ENCODE measurements at places on chromosomes 6 and 20. TPM values are rescaled to one million over a fixed set of nuclear protein-coding genes. Genes with fewer than 3 reads are reported as not detected.

DNA sequence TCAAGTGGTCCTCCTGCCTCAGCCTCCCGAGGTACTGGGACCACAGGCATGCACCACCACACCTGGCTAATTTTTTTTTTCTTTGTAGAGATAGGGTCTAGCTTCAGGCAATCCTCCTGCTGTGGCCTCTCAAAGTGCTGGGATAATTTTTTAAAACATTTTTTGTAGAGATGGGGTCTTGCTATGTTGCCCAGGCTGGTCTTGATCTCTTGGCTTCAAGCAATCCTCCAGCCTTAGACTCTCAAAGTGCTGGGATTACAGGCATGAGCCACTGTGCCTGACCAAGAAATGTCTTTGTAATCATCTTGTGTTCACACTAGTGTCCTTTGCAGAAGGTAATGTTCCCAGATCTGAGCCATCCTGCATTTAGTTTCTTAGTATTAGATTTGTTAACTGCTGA lies 61.6 kb downstream of the RIPOR2 start:
- H3K4me1 ChIP-seq: no peaks in the 10 kb centered on the region
- no peaks in the 10 kb centered on the region for H3K36me3 ChIP-seq
- no peak for DNase-seq
- H3K27ac ChIP-seq: no peak overlapping the region

GRCh38 chr20:58046311-58046710 lies 182.1 kb downstream of the ANKRD60 start:
- H3K4me1 ChIP-seq: no peaks in the 10 kb centered on the region
- H3K4me3 ChIP-seq: no peak overlapping the region

- H3K4me3 ChIP-seq: no peak overlapping the region
- peaks cover 28% of the 10 kb centered on the region for H3K27me3 ChIP-seq
- no peaks in the 10 kb centered on the region for H3K4me1 ChIP-seq
Observed at GRCh38 chr6:166008441-166009369, 158.9 kb downstream of the TBXT start.

GRCh38 chr20:2911200-2911599 lies 37.9 kb downstream of the PTPRA start:
- H3K27me3 ChIP-seq: no peaks in the 10 kb centered on the region
- peaks cover 4% of the 10 kb centered on the region for H3K4me1 ChIP-seq
- no peak overlapping the region for H3K27ac ChIP-seq
- H3K36me3 ChIP-seq: no peaks in the 10 kb centered on the region
- H3K4me3 ChIP-seq: no peak overlapping the region
- DNase-seq: no peak

DNA sequence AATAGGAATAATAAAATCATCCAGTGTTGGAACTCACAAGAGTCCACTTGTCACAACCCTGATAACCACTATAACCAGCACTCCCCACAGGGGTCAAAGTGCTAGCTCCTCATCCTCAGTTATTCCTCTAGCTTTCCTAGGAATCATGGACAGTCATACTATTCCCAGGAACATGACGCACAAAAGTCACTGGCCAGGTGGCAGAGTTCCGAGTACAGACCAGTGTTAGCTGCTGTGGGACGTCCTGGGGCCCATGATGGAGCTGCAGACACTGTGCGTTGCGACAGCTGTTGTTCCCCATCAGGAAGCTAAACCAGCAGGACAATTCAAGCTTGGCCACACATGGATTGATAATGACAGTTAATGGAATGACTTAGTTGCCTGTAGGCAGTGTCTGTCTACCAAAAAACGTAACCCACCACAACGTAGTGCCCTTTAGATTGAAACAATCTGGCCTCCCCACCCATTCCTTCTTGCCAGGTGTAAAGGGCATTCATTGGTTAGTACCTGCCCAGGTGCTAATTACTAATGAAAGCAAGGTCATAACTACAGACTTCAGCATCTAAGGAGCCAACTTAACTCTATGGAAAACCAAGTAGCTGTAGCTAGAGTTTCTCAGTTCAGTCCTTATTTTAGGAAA lies 17.4 kb downstream of the EZR start:
- no peak overlapping the region for H3K27ac ChIP-seq
- H3K27me3 ChIP-seq: no peaks in the 10 kb centered on the region
- no peak overlapping the region for H3K4me3 ChIP-seq
- H3K4me1 ChIP-seq: peaks cover 82% of the 10 kb centered on the region
- H3K36me3 ChIP-seq: no peaks in the 10 kb centered on the region

GRCh38 chr6:137810554-137811120 lies 56.4 kb upstream of the TNFAIP3 start:
- no peaks in the 10 kb centered on the region for H3K27me3 ChIP-seq
- DNase-seq: no peak
- no peak overlapping the region for H3K4me3 ChIP-seq
- H3K27ac ChIP-seq: no peak overlapping the region
- peaks cover 7% of the 10 kb centered on the region for H3K4me1 ChIP-seq

GRCh38 chr6:164967102-164967501 lies 342.3 kb downstream of the C6orf118 start:
- no peak overlapping the region for H3K27ac ChIP-seq
- no peaks in the 10 kb centered on the region for H3K27me3 ChIP-seq
- peak; percentile 46 for DNase-seq
- no peaks in the 10 kb centered on the region for H3K4me1 ChIP-seq

GRCh38 chr6:5450073-5450472 lies 188.8 kb downstream of the FARS2 start:
- no peak for DNase-seq
- H3K27ac ChIP-seq: no peak overlapping the region
- no peaks in the 10 kb centered on the region for H3K27me3 ChIP-seq
- H3K4me1 ChIP-seq: no peaks in the 10 kb centered on the region
- H3K36me3 ChIP-seq: no peaks in the 10 kb centered on the region
- no peak overlapping the region for H3K4me3 ChIP-seq

DNA sequence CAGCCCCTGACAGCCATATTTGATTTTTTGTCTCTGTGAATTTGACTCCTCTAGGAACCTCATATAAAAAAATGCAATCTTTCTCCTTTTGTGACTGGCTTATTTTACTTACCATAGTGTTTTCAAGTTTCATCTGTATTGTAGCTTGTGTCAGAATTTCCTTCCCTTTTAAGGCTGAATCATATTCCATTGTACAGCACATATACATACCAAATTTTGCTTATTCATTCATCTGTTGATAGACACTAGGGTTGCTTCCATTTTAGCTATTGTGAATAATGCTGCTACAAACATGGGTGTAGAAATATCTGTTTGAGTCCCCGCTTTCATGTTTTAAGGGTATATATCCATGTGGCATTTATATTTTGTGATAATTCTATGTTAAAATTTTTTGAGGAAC lies 49.2 kb upstream of the RNF217 start:
- H3K27me3 ChIP-seq: no peaks in the 10 kb centered on the region
- H3K27ac ChIP-seq: no peak overlapping the region
- H3K36me3 ChIP-seq: no peaks in the 10 kb centered on the region
- H3K4me1 ChIP-seq: no peaks in the 10 kb centered on the region
- no peak overlapping the region for H3K4me3 ChIP-seq

GRCh38 chr6:144654506-144654905 lies 369.4 kb downstream of the UTRN start:
- no peaks in the 10 kb centered on the region for H3K36me3 ChIP-seq
- H3K4me3 ChIP-seq: no peak overlapping the region
- no peaks in the 10 kb centered on the region for H3K27me3 ChIP-seq
- peaks cover 5% of the 10 kb centered on the region for H3K4me1 ChIP-seq

DNA sequence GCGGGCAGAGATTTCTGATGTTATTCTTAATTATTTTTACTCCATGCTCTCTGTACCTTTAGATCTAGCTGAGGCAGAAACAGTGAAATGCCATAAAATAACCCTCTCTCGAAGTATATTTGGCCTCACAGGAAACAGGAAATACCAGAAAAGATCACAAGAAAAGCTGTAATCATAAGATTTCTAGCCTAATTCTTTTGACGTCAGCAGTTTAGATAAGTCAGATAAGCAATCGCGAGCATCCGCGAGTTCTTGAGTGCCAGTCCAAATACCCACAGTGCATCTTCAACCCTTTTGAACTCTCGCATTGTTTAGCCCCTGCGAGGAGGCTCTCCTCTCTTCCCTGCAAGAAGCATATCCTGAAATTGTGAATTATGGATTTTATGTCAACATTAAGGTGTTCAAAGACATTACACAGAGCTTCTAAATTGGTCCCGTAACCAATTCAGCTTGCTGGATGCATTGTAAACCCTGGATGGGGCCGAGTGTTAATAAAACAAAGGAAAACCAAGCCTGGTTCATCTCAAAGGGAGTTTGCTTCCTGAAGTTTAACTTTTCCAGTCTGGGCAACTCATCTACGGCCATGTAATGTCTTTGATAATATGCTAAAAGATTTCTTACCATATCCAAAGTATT lies 198.9 kb downstream of the MTFR2 start:
- no peaks in the 10 kb centered on the region for H3K27me3 ChIP-seq
- DNase-seq: no peak
- no peak overlapping the region for H3K4me3 ChIP-seq
- H3K36me3 ChIP-seq: no peaks in the 10 kb centered on the region
- H3K27ac ChIP-seq: no peak overlapping the region

DNA sequence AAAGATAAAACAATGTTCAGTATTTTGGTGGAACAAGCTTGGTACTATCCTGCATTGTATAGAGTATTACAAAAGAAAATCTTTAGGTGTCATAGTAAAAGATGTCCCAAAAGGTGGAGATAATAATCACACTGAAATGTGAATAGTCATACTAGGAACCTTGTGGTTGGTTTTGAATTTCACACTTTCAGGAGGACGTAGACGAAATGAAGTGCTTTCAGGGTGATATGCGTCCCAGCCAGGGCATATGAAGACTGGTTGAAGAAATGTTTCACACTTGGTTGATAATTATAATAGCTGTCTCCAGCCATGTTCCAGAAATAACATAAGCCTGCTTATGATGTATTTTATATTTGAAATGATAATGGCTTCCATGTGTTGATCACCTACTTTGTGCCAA lies 60.4 kb downstream of the SCAND1 start:
- peaks cover 4% of the 10 kb centered on the region for H3K36me3 ChIP-seq
- no peaks in the 10 kb centered on the region for H3K27me3 ChIP-seq
- no peaks in the 10 kb centered on the region for H3K4me1 ChIP-seq
- no peak overlapping the region for H3K4me3 ChIP-seq

DNA sequence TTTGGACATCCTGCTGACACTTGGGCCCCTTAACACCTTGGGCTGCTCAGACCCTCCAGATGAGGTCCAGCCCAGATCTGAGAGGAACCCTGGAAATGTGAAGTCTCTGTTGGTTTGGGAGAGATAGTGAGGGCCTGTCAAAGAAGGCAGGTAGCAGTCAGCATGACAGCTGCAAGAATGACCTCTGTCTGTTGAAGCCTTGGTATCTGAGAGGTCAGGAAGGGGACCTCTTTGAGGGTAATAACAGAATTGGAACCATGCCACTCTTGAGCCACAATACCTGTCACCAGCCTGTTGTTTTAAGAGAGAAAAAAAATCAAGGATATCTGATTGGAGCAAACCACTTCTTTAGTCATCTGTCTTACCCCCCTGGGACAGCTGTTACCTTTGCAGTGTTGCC lies 4.2 kb downstream of the SYS1 start:
- peak overlapping the region; percentile 66 for H3K27ac ChIP-seq
- DNase-seq: no peak
- H3K36me3 ChIP-seq: peaks cover 29% of the 10 kb centered on the region
- H3K4me3 ChIP-seq: no peak overlapping the region
- no peaks in the 10 kb centered on the region for H3K27me3 ChIP-seq

DNA sequence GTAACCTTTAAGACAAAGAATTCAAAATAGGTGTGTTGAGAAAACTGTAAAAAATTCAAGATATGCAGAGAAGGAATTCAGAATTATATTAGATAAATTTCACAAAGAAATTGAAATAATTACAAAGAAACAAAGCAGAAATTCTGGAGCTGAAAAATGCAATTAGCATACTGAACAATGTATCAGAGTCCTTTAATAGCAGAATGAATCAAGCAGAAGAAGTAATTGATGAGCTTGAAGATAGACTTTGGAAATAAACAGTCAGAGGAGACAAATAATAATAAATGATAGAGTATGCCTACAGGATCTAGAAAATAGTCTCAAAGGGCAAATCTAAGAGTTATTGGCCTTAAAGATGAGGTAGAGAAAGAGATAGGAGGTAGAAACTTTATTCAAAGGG lies 131.7 kb downstream of the COL21A1 start:
- H3K4me3 ChIP-seq: no peak overlapping the region
- no peak for DNase-seq
- H3K27me3 ChIP-seq: no peaks in the 10 kb centered on the region
- H3K4me1 ChIP-seq: no peaks in the 10 kb centered on the region

DNA sequence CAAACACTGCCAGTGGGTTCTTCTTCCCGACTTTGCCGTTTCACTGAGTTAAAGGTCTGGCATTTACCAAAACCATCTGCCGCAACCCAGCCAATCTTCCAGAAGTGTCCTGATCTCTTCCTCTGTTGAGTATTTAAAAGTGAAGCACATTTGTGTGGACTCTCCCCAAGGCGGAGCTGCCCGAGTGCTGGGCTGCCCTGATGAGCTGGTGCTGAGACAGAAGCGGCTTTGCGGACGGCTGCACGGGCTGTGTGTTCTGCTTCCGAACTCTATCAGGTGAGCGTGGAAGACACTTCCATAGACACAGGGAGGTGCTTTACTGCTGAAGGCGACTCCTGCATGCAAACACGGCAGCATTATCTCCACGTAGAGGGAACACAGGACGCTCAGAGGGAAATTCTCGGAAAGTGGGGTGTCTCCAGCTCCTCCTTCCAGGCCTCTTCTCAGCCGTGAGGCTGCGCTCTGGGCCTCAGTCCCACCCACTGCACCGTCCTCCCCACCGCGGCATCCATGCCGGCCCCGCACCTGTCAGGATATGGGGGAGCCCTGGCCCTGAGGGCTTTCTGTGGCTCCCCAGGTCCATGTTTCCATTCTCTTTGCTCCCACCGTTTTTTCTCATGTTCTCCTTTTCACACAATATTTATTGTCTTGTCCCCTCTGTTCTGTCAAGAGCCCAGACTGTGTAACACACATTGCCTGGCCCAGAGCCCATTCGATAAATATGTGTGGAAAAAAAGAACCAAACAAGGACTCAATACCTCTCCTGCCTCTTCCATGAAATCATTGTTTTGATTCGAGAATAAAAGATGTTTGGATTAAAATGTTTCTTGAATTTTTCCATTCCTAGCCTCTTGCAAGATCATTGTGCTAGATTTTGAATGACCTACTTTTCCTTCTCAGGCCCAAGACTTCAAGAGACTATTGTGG lies 205.1 kb downstream of the DLL1 start:
- DNase-seq: peak; percentile 24
- no peaks in the 10 kb centered on the region for H3K4me1 ChIP-seq
- no peaks in the 10 kb centered on the region for H3K36me3 ChIP-seq
- no peak overlapping the region for H3K27ac ChIP-seq
- peaks cover 32% of the 10 kb centered on the region for H3K27me3 ChIP-seq
- no peak overlapping the region for H3K4me3 ChIP-seq

- no peak overlapping the region for H3K4me3 ChIP-seq
- no peak overlapping the region for H3K27ac ChIP-seq
- no peak for DNase-seq
- H3K27me3 ChIP-seq: no peaks in the 10 kb centered on the region
Observed at GRCh38 chr6:13165502-13166172, 162.7 kb downstream of the TBC1D7 start.

The GDAP1L1 gene
- not detected for total RNA-seq

The FLRT3 gene
- 63.9 TPM for total RNA-seq

The GSTA3 gene
- total RNA-seq: not detected

The CPNE1 gene
- total RNA-seq: 185 TPM

The COL10A1 gene
- not detected for total RNA-seq

The TMEM244 gene
- not detected for total RNA-seq

Measured in left lung (tissue), 14 donors.